Ecto neural progenitor cell (in vitro differentiated cells): ENCODE measurements at places on chromosomes 1 and 21.

DNA sequence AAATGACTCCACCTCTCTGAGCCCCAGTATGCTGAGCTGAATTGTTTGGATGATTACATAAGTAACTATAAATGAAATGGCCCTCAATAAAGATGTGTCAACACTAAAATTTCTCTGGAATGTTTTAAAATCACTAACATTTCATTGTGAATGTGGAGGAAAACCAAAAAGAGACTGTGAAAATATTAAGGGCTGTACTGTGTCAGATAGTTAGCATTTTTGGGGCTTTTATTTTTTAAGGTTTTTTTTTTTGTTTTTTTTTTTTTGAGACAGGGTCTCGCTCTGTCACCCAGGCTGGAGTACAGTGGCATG lies 6.3 kb downstream of the MYOC start:
- no peak for DNase-seq

- DNase-seq, result no peak
Measured at GRCh38 chr1:94486990-94487389, 54.6 kb downstream of the F3 start.

DNA sequence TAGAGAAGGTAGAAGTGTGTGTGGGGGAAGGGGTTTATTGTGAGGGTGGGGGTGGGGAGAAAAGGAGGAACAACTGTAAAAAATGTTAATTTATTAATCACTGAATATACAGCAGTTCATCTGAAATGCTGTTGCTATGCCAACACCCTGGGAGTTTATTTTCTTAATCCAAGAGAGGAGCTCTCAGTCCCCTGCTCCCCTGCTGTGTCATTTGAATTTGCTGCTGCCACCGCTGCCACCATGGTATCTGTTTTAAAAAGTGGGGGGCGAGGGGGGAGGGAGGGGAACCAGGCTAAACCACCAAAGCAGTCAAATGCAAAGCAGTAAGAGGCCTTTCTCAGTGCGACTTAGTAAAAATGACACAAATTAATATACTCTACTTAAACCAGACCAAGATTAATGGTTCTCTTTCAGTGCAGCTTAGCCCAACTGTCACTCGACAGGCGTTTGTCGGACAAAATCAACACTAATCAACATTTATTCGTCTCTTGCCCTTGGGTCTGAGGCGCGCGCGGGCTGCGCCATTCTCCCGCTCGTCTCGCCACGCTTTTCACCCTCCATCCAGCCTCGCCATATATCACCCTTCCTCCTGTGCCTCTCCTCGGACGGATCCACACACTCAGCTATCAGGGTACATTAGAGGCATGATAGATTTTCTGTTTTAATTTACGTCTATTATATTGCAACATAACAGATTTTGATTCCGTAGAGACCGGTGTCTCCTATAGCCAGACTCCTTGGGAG lies 76.2 kb downstream of the PBX1 start:
- DNase-seq, result no peak

DNA sequence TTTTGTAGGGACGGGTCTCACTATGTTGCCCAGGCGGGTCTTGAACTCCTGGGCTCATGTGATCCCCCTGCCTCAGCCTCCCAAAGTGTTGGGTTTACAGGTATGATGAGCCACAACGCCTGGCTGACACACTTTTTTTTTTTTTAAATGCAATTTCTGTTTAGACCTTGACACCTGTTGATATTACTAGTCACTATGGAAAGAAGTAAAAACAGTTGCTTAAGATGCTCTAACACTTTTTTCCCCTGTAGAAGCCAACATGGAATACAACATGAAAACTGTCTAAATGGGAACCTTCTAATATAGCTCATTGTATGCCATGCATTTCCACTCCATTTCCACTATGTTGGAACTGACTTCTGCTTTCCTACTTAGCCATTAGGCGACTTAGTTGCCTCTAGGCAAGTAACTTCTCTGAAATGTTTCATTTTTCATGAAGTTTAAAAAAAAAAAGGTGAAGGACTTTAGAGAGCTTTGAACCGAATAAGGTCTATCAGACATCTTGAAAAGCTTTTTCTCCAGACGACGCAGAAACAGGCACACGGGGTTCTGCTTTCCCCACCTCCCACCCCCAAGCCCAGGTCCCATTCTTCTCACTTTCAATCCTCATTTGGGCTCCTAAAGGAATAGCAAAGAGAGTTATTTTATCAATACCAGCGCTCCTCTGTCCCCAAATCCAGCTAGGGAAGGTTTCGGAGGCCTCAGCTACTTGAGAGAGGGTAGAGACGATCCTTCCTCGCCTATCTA lies 648 bp upstream of the DR1 start:
- DNase-seq, result no peak

GRCh38 chr1:1436630-1437032 lies 1.1 kb downstream of the VWA1 start:
- DNase-seq, result no peak

- no peak for DNase-seq
Measured at GRCh38 chr1:159015440-159015909, 5.8 kb downstream of the IFI16 start.

DNA sequence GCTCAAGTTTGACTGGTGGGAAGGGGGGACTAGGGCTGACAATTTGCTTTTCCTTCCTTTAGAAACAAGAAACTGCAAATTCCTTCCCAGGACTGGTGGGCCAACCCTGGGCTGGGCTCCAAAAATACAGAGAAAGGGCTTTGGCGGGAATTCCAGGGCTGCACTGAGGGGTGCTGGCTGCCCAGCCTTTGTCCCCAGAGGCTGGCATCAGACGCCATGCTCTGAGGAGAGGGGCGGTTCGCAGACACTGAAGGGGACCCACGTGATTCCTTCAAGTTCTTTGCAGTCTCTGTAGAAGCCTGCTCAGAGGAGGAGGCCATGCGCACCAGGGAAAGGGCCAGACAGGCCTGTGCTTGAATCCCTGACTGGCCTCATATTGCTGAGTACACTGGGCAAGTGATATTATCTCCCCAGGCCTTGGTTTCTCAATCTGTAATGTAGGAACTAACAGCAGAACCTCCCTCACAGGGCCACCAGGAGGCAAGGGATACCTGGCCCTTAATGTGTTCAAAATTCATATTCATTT lies 119.5 kb downstream of the EPHB2 start:
- no peak for DNase-seq

- no peak for DNase-seq
Measured at GRCh38 chr1:157770442-157771043, 6.4 kb downstream of the FCRL2 start.

DNA sequence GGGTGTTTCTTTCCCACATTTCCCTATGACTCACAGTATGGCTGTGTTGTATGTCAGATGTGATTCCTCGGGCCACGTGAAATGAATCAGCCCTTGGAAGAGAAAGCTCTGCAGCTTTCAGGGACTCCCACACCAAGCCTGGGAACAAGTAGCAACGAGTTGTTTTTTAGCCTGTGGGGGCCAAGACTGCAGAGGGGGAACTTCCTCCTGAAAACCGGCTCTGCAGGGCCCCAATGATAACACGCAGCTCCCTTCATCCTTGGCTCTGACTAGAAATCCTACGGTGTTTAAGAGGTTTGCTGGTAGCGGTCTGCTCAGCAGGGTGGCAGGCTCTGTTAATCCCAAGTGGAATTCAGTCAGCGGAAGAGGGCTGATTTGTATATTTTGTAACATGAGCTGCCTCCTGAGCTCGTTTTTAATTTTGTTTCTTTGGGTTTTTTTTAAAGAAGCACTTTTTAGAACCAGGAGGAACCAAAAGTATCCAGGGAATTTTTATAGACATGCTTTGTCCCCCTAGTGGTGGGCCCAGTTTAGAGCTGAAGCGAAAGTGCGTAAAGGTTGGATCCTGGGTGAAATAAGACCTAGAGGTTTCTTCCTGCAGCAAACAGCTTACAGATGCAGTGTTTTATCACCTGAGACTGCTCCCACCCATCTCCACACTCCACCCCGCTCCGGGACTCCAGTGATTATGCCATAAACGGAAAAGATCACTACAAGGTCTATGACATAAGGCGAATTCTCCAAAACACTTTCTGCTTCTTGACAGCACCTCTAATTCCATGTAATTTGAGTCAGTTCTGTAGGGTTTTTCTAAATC lies 48.8 kb downstream of the LAMC2 start:
- peak; percentile 75 for DNase-seq

- no peak for DNase-seq
Measured at GRCh38 chr1:151967091-151967490, 26.6 kb downstream of the S100A10 start.

DNA sequence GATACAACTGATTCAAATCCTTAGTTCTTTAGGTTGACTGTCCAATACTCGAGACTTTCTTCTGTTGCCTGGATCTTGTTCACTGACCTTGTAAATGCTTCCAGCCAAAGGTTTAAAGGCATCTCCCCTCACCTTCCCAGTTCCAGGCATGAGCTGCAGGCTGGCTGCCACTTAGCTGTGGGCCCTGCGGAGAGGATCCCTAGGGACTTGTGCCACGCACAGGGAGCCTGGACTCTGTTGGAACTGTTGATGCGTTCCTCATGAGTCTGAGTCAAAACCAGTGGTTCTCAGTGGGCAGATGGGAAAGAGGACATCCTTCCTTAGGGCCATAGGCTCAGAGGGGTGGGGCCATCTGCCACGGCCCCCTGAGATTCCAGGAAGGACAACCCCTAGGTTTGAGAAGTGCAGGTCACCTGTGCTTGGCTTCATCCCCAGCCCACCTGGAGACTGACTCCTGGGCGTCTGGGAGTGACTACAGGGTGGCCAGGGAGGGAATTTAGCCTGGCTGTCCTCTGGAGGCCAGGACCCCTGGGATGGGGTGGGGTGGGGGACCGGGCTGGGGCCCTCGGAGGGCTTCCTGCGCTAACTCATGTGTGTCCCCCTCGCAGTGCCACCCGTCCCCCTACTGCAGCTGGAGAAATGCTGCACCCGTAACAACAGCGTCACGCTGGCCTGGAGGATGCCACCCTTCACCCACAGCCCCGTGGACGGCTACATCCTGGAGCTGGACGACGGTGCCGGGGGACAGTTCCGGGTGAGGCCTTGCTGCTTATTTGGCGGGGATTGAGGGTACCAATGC lies 37.6 kb upstream of the GNPAT start:
- no peak for DNase-seq

DNA sequence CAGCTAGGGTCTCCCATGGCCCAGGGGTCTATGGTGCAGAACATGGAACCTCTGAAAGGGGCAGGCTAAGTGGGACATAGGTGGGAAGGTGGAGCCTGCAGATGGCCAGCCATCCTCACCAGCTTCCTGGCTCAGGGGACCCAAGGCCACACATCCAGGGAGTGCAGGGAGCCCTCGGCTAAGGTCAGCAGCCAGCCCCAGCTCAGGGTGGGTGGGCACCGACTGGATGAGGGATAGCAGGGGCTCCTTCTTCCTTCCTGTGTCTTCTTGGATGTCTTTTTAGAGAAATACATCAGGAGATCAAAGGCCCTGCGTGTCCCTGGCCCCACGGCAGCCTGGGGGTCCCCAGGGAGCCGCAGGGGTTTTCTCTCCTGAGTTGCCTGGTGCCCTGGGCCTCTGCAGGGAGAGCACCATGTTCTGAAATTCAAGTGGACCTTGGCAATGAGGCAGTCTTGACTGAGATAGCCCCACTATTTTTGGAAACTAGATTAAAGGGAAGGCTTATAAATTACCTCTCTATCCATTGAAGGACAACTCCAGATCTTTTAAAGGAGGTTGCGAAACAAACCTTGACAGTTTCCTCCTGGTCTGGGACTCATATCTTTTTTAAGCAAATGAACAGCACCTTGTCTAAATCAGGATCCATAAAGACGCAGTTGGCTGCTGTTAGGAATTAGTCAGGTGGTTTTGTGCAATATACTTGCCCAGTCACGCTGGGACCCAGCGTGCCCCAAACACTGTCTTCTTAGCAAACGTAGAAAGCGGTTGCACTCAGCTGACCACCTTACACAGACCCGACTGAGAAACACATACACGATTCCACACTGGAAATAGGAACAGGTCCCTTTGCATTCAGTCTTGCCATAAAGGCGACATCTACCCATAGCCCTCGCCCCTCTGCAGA lies 242.3 kb downstream of the TOMM20 start:
- no peak for DNase-seq

GRCh38 chr21:31162079-31162699 lies 123.9 kb upstream of the KRTAP19-8 start:
- DNase-seq, result no peak

- DNase-seq, result no peak
Measured at GRCh38 chr1:30982431-30982830, 73.9 kb upstream of the SDC3 start.

- DNase-seq, result no peak
Measured at GRCh38 chr1:3697810-3698209, 45.5 kb downstream of the TP73 start.
